RCC 7860 (cell line): ENCODE measurements at places on chromosomes 5 and 9.

- no peak for DNase-seq
Observed at GRCh38 chr5:122447879-122448278, 135.8 kb downstream of the SNCAIP start.

- no peak for DNase-seq
Observed at GRCh38 chr5:86152988-86153560, 464.7 kb upstream of the COX7C start.

DNA sequence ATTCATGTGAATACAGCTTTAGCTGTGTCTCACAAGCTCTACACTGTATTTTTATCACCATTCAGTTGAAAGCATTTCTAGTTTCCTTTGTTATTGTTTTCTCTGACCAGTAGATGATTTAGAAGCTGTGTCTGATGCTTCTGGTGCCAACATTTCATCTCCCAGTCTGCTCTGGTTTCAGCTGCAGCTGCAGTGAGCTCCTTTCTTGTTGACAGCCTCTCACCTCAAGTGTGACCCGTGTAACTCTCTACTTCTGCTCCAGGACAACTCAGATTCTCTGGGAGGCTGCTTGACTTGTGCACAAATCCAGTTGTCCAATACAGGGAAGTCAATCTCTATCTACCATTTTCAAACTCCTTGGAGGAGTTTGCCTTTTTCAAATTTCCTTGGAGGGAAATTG is 504.8 kb downstream of the DIRAS2 start:
- DNase-seq = no peak

DNA sequence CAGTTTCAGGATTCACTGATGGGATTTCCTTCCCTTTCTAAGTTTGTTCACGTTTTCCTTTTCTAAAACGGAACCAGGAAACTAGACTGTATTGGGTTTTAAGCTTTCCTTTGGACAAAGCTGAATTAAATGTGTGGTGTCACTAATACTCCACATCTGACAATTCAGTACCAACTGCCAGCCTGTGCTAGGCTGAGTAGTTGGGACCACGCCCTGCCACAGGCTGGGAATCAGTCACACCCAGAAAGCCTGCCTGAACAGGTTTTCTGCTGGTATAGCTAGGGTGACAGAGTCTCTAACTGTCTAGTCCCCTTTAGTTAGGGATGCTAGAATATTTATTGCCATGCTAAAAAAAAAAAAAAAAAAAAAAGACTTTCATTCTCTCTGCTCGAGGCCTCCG is 15.6 kb downstream of the SPACA9 start:
- DNase-seq = no peak

DNA sequence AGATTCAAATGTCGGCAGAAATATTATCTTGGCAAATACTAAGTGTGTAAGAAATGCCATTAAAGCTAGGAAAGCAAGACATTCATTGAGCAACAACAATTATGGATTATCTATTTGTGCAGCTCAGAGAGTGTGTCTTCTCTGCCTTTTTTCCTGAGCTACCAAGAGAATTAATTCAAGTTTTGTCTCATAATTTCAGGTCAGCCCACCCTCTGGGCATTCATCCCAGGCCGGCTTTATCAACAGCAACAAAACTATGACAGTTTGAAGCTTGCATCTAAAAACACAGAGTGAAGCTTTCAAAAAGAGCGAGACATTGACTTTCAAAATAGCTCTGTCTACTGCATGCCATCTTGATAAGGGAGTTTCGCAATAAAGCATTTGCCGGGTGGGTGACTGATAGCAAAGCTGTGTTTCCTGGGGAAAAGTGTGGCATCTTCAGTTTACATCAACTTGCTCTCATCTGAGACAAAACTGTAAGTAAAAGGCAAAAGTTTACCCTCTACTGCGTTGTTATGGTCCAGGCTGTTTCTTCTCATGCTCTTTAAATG is 182.4 kb downstream of the IRX1 start:
- DNase-seq = no peak

DNA sequence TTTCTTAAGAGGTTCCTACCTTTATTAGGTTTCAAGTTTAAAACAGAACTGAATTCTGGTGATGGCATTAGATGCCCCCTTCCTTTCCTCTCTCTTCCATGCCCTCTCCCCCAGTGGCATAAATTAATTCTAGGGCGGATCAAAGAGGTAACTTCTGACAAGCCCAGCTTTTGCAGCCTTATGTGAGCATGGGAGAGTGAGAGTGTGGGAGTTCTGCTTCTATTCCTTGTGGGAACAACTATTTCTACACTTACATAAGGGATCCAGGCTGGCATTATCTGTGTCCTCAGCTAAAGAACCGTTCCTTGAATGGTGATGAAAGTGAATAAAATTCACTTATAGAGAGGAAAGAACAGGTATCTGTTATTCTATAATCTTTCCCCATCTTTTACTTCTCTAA is 437.6 kb downstream of the KIF4B start:
- DNase-seq = no peak

DNA sequence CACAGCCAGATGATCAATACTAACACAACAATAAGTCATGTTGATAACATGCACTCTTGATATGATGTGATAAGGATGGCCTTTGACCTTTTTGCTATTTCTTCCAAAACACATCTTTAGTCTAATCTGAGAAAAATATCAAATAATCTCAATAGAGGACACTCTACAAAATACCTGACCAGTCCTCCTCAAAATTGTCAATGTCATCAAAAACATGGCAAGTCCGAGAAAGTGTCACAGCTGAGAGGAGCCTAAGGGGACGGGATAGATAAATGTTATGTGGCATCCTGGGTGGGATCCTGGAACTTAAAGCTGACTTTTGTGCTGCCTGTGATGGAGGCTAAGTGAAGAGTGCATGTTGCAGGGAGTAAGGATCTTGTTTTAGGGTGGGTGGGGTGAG is 699.6 kb upstream of the ADAMTS16 start:
- DNase-seq = no peak

- DNase-seq = peak; percentile 20
Observed at GRCh38 chr5:38462976-38463633, 93.3 kb downstream of the LIFR start.

DNA sequence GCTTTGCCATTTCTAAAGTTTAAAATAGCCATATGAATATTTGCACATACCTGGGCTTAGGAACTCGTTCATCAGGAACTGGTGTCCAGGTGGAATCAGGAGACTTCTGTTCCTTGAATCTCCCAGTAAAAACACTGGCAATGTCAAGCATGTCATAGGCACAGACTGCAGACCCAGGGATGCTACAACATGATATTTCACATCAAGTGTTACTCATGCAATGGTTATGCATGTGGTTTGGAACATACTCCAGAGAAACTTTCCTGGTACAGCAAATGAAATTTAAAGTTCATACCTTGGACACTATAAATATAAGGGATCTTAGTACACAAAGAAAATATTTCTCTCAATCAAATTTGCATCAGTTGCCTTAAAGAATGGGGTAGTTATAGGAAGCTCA is 92.2 kb downstream of the SEMA6A start:
- no peak for DNase-seq

- DNase-seq = peak; percentile 25
Observed at GRCh38 chr9:69771775-69772418, 12.1 kb upstream of the PTAR1 start.

- DNase-seq = no peak
Observed at GRCh38 chr5:116176121-116176520, 91.3 kb downstream of the COMMD10 start.

- no peak for DNase-seq
Observed at GRCh38 chr5:172530406-172530805, 76.1 kb upstream of the SH3PXD2B start.

GRCh38 chr5:116273448-116274242 is 188.8 kb downstream of the COMMD10 start:
- DNase-seq = peak; percentile 54

GRCh38 chr9:124800306-124801259 is 23.6 kb downstream of the OLFML2A start:
- no peak for DNase-seq

- DNase-seq = no peak
Observed at GRCh38 chr5:3348576-3349535, 246.8 kb upstream of the IRX1 start.

- no peak for DNase-seq
Observed at GRCh38 chr5:137209232-137209809, 289.8 kb downstream of the SPOCK1 start.

GRCh38 chr9:75112789-75113188 is 24.5 kb downstream of the OSTF1 start:
- no peak for DNase-seq

GRCh38 chr5:68540798-68541590 is 325.4 kb downstream of the PIK3R1 start:
- DNase-seq = no peak

- DNase-seq = no peak
Observed at GRCh38 chr5:115514220-115514619, 30.4 kb downstream of the FEM1C start.
